ENCODE measurements at places on chromosomes 7 and 10.

DNA sequence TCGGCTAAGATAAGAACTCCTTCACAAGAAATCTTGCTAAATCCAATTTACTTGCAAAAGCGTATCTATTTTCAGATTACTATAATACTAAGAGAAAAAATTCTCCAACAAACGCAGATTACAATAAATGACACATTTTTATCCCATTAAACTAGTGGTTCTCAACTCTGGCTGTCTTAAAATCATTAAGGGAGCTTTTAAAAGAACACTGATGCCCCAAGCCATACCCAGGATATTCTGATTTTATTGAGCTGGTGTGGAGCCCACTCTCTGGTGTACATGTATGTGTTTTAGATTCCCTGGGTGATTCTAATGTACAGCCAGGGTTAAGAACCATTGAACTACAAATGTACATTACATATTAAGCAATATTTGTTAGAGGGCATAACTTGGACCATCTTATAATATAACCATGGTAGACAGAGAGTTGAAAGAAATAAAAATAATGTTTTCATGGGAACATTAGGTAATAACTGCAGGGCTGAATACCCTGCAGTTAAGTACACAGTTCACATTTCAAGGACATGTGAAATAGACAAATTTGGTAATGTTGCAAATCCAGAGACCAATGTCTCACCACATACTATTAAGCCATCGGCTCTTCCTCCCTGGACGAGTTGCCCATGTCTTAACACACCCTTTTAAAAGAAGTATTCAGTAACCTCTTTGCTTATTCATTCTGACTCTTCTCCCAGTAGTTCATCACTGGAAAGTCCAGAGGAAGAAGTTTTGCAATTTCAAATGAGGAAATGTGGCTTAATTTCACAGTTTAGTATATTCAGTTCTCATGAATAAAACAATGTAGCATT lies 6.2 kb downstream of the GSAP start:
- DNase-seq = no peak

DNA sequence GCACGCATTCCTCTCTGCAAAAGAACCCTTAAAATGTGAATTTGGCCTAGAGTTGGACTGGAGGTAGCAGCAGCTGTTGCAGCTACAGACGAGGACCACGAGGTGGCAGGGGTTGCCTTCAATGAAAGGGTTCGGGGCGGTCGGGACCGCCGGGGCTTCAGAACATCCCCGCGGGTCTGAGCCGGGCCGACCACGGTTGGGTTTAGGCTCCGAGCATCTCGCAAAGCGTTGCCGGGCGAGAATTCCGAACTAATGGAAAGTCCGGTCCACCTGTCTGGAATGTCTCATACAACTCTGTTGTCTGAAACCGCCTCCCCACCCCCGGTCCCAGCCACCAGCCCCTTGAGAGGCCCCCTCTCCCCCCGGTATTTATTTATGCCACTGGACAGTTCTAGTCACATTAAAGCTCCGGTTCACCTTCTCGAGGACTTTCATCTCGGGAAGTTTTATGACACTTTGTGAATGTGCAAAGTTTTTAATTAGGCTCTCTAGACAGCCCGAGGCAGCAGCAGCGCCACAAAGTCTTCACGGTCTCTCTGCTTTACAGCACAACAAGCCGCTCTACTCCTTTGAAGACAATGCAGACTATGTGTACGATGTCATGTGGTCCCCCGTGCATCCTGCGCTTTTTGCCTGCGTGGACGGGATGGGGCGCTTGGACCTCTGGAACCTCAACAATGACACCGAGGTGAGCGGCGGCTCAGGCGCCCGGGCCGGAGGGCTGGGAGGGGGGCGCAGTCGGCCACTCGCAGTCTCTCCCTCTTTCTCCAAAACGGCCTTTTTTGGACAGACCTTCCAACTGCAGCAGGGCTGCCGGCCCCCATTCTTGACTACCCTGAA lies 246.2 kb downstream of the SLC25A13 start:
- peak; percentile 79 for DNase-seq

GRCh38 chr10:6721480-6721879 lies 141.4 kb upstream of the PRKCQ start:
- DNase-seq = peak; percentile 54

- DNase-seq = no peak
Observed at GRCh38 chr10:43230909-43231522, 35.8 kb downstream of the RASGEF1A start.

GRCh38 chr7:100465702-100466311 lies 1.7 kb upstream of the SPACDR start:
- DNase-seq = peak; percentile 86

DNA sequence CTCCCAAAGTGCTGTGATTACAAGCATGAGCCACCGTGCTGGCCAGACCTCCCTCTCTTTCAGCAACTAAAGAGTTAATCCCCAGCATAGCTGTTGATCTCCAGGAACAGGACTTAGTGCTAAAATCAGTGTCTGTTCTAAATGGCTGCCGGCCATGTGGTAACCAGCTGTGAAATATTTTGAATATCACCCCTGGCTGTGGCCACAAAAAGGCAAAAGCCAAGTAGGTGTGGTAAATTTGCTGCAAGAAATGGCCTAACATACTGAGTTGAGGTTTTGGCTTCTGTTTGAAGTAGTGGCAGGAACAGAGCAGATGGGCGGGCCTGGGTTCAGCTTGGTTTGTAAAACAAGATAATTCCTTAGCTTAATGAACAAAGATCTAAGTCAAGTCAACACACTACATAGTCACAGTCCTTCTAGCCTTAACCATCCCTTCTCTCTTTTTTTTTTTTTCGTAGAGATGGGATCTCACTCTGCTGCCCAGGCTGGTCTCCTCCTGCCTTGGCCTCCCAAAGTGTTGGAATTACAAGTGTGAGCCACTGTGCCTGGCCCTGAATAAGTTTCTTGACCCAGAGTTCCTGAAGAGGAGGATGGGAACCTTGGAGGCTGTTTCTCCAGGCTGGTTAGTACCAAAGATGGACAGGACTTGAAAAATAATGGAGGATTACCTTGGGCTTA lies 22.7 kb upstream of the AGFG2 start:
- DNase-seq = peak; percentile 68

GRCh38 chr7:41870461-41871138 lies 167.7 kb upstream of the INHBA start:
- DNase-seq = no peak

DNA sequence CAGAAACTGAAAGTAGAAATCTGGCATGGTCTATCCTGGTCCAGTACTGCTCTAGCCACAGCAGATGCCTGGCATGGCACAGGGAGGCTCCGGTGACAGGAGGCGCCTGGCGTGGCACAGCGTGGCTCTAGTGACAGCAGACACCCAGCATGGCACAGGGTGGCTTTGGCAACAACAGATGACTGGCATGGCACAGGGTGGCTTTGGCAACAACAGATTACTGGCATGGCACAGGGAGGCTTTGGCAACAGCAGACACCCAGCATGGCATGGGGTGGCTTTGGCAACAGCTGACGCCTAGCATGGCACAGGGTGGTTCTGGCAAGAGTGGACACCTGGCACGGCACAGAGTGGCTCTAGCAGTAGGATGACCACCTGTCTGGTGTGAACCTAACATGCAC lies 480.5 kb upstream of the FOXK1 start:
- DNase-seq = no peak

- DNase-seq = no peak
Observed at GRCh38 chr10:84360637-84361365, 32.4 kb downstream of the CCSER2 start.

- no peak for DNase-seq
Observed at GRCh38 chr7:100561491-100562194, 12.1 kb downstream of the SAP25 start.

DNA sequence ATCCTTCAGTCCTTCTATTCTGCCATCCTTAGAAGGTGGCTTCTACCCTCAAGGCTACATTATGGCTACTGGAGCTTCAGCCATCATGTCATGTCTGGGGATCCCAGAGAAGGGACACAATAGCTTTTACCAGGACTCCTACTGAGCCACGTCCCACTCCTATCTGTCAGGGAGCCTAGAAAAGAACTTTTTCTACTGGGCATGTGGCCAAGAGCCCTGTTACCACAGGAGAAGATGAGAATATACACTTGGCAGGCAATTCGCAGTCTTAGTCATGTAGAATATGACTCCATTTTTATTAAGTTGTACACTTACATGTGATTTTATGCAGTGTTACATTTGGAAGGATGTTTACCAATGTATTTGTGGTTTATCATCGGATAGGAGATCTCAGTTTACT lies 64.6 kb upstream of the KCNMA1 start:
- DNase-seq = no peak

DNA sequence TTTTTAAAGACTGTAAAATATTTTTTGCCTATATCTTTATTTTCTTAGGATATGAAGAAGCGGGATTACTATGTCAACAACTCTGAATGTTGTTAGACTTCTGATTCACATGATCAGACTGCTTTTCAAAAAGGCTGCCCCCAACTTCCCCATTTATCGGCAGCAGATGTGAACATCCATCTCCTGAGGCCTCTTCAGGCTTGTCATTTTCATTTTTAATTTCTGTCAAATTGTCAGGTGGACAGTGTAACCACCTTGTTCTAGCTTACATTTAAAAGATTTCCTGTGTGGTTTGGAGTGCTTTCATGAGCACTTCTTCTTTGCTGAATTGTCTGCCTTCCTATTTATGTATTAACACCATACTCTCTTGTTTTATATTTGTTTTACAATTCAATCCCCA lies 78.8 kb upstream of the GSDME start:
- DNase-seq = no peak

DNA sequence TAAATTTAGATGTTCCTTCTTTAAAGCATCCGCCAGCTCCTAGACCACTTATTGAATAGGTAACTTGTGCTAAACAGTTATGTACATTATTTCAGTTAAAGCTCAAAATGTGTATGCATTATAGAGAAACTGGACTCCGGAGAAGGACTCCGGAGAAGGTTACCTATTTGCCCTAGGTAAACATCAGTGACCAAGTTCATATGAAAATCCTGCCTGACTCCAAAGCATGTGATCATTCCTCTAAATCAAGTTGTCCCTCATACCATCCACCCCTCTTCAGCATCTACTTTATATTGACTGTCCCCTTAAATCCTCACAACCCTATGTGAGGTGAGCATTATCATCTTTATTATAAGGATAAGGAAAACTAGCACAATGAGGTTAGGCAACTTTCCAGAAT lies 147.5 kb downstream of the SRPK2 start:
- no peak for DNase-seq

DNA sequence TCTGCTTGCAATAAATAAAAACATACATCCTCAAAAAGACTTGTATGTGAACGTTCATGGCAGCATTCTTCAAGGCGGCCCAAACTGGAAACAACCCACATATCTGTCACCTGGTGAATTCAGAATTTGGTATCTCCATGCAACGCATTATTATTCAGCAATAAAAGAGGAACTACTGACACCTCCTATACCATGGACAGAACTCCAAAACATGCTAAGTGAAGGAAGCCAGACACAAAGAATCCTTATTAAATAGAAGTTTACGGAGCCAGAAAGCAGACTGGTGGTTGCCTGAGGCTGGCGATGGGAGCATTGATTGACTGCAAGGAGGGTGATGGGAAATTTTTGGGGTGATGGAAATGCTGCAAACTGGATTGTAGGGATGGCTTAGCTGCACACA lies 530.8 kb upstream of the DPP6 start:
- DNase-seq = no peak

DNA sequence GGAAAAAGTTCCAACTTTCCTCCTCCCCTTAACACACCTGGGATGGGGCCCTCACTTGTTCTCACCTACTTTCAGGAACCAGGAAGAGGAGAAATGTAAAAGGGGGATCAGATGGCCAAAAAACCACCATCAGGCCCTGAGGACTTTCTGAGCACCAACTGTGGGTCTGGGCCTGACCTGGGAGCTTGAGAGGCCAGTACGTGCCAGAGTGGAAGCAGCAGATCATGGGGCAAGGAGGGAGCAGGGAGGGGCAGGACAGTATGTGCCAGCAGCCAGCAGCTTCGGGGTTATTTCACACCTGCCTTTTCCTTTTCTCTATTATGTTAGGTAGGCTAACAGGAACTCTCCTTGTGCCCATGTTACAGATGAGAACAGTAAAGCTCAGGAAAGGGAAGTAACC lies 118.8 kb upstream of the UNC5B start:
- DNase-seq = no peak

- no peak for DNase-seq
Observed at GRCh38 chr7:3791327-3791726, 490.3 kb downstream of the SDK1 start.

GRCh38 chr7:42035210-42035609 lies 201.8 kb downstream of the GLI3 start:
- DNase-seq = no peak

DNA sequence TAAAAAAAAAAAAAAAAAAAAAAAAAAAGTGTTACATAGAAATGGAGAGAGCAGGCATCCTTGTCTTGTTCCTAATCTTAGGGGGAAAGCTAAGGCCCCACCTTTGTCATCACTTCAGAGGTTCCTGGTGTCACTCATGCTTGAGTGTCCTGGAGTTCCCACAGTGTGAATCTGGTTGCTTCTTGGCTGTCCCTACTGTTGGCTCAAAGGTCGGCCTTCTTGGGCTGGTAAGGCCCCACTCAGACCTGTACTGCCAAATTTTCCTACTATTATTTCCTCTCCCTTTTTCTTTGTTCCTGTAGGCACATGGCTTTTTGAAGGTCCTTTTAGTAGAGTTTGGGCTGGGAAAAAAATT lies 21.5 kb downstream of the OPTN start:
- DNase-seq = no peak

GRCh38 chr7:151425670-151426440 lies 14.1 kb downstream of the CRYGN start:
- no peak for DNase-seq

DNA sequence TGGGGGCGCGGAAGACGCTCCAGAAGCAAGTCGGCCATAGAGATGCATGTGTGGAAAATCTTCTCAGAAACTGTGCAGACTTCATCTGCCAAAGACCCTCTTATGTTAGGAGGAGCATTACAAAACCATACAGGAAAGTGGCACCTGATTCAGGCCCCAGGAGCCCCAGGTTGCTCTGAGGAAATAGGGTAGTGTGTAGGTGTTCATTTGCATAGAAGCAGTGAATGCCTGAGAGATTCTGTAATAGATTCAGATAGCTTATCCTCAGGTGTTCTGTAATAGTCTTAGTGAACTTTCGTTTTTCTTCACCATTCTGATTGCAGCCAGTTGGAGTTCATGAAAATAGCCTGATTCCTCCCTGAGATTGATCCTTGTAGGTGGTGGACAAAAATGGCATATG lies 106.4 kb upstream of the GJD4 start:
- DNase-seq = no peak

Data from right forelimb (tissue), 1 donor.